ENCODE measurements at places on chromosomes 7 and 10. TPM values are rescaled to one million over a fixed set of nuclear protein-coding genes. Genes with fewer than 3 reads are reported as not detected.
A peak's percentile ranks its signal among the peaks of the same experiment; 100 is the strongest.

Gene FERD3L
- polyA plus RNA-seq = not detected

DNA sequence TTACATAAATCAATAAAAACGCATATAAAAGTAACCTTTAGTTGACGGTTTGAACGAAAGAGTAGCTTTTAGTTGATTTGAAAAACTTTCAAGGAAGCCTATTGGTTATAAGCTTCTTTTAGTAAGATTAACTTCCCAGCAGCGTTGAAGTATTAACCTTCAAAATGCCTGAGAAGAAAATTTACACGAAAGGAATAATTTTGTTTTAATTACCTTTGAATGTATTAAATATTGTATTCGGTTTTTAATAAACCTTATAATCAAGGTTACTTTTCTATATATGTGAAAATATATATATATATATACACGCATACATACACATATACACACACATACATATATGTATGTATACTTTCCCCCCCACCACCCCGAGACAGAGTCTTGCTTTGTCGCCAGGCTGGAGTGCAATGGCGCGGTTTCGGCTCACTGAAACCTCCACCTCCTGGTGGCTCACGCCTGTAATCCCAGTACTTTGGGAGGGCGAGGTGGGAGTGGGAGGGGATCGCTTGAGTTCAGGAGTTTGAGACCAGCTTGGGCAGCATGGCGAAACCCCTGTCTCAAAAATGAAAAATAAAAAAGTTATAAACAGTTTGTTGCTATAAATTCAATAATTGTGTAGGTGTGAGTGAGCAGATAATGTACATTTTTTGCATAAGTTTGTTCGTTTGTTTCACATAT lies 57.6 kb upstream of the EZH2 start:
- DNase-seq = peak; percentile 60

Gene PPP1R17
- not detected for polyA plus RNA-seq

Gene PGAM2
- polyA plus RNA-seq = not detected

GRCh38 chr7:69399401-69399800 lies 198.9 kb upstream of the AUTS2 start:
- no peak for DNase-seq

GRCh38 chr7:108205311-108205710 lies 75.2 kb upstream of the LAMB4 start:
- no peak for DNase-seq

- no peak for DNase-seq
Measured at GRCh38 chr7:67462781-67463191, 466.2 kb downstream of the TYW1 start.

GRCh38 chr7:24472093-24472492 lies 101.2 kb upstream of the PALS2 start:
- DNase-seq = peak; percentile 31

- DNase-seq = no peak
Measured at GRCh38 chr10:49388161-49388560, 7.7 kb downstream of the DRGX start.

DNA sequence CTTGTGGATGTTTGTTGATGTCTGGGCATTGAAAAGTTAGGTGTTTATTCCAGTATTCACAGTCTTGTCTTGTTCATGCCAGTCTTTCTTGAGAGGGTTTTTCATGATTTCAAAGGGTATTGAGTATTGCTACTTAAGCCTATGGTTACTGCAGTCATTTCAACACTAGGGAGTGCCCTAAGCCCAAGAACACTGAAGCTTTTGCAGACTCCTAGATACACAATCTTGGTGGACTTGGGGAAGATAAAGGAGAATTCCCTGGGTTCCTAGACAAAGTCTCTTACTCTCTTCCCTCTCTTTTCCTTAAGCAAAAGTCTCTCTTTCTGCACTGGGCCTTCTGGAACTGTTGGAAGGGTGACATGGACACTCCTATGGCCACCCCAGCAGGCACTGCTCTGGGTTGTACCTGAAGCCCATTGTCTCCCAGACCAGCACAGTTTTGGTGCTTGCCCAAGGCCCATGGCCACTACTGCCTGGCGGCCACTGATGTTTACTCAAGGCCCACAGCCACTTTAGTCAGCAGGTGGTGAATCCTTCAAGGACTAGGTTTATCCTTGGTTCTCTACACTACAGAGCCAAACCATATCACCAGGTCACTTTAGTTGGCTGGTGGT lies 24.9 kb downstream of the SAMD9 start:
- DNase-seq = peak; percentile 37

Gene RNLS
- 5.0 TPM for polyA plus RNA-seq

DNA sequence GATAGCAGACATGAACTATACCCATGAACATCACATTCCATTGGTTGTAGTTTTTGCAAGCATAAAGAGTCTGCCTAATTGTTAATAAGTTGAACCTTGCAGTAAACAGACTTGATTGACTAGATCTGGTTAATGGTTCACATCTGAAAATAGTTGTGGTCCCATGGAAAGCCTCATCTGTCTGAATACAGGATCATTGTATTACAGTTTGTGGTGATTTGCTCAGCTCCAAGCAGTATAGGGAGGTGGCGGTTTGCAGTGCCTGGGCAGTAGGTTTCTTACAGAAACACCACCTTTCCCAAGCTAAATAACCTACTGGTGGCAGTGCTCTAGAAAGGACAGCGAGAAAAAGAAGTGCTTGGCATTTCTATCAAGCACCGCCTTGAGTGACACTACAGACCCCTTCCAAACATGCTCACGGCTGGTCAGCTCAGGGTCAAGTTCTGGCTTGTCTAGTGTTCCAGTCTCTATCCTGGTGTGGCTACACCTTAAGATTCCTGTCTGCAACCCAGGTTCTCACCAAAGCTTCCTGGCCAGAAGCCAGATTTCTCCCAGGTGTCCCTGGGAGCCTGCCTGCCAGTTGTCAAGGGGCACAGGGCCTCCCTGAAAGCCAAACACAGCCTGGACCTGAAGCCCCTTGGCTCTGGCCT lies 119.9 kb downstream of the FANK1 start:
- peak; percentile 36 for DNase-seq

GRCh38 chr7:1229956-1230355 lies 2.7 kb upstream of the UNCX start:
- no peak for DNase-seq

- DNase-seq = no peak
Measured at GRCh38 chr7:130865408-130866236, 131.6 kb upstream of the KLF14 start.

GRCh38 chr10:33133557-33133956 lies 175.5 kb upstream of the ITGB1 start:
- no peak for DNase-seq

DNA sequence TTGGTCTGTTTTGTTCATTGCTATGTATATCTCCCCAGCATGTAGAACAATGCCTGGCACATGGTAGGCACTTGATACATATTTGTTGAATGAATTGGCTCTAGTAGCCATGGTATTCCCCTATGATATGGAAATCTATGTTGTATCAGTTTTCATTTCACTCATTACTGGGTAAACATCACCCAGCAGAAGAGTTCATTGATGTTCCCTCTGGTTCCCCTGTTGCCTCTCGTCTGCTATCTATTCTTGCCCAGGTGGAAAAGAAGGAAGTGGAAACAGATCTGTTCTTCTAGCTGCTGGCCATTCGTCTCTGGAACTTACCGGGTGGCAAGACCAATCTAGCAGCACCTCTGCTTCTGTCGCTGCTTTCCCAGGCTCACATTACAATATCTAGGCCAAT lies 71.5 kb downstream of the LRRC4 start:
- DNase-seq = no peak

Gene STEAP4
- polyA plus RNA-seq = 0.03 TPM

Gene TACC2
- polyA plus RNA-seq = 20.5 TPM

DNA sequence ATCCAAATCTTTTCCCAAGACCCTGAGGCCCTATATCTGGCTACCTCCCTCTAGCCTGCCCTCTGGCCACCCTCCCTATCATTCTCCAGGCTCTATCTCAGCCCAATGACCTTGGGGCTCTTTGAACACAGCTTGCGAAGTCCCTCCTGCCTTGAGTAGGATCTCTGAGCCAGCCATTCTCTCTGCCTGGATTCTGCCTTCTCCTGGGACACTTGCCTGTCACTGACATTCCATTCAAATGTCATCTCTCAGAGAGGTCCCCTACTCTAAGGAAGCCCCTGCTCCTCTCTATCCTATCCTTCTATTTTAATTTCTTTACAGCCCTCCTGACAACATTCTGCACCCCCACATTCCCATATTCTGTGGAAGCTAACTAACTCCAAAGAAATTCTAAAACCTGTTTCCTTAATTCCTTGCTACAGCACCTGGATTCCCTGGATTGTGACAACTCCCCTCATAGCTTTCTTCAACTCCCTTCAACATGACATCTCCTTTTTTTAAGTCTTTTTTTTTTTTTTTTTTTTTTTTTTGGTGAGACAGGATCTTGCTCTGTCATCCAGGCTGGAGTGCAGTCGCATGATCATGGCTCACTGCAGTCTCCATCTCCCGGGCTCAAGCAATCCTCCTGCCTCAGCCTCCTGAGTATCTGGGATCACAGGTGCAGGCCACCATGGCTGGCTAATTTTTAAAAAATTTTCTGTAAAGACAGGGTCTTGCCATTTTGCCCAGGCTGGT lies 81.0 kb upstream of the ASAH2 start:
- no peak for DNase-seq

Gene CCDC172
- not detected for polyA plus RNA-seq

- DNase-seq = no peak
Measured at GRCh38 chr7:34839645-34840044, 181.6 kb downstream of the NPSR1 start.

DNA sequence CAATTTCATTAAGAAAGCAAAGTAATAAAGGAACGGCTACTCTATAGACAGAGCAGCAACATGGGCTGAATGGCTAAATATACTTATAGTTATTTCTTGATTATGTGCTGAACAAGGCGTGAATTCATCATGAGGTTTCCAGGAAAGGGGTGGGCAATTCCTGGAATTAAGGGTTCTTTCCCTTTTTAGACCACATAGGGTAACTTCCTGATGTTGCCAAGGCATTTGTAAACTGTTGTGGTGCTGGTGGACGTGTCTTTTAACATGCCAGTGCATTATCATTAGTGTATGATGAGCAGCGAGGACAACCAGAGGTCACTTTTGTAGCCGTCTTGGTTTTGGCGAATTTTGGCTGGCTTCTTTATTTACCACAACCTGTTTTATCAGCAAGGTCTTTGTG lies 28.5 kb upstream of the ZMYND11 start:
- DNase-seq = no peak

Data from foreskin keratinocyte (primary cell).